Stimulated activated naive CD8-positive, alpha-beta T cell treated with anti-CD3 and anti-CD28 coated beads, Interleukin-15, Interleukin-2, amounts not matched to agents 100 U/mL and 50 U/mL, for 24 hours (primary cell): ENCODE measurements at places on chromosomes 2 and 18.

DNA sequence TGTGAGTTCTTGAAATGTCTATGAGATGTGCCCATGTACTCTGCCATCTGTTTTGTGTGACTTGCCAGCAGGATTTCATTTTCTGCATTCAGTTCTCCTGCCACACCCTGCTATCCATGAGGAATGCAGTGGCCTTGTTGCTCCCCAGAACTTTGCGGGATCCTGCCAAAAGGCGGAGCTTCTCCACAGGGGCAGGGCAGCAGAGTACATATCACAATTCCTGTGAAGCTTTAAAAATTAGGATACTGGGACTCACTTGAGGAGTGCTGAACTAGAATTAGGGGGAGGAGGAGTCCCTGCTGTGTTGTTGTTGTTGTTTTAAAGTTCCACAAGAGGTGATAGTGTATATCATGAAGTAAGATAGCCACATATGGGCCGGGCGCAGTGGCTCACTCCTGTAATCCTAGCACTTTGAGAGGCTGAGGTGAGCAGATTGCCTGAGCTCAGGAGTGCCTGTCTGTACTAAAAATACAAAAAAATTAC lies 76.4 kb downstream of the TANC1 start:
- DNase-seq, result no peak

- DNase-seq, result no peak
These were observed 129.4 kb upstream of the OTOS start for GRCh38 chr2:240269886-240270285.

DNA sequence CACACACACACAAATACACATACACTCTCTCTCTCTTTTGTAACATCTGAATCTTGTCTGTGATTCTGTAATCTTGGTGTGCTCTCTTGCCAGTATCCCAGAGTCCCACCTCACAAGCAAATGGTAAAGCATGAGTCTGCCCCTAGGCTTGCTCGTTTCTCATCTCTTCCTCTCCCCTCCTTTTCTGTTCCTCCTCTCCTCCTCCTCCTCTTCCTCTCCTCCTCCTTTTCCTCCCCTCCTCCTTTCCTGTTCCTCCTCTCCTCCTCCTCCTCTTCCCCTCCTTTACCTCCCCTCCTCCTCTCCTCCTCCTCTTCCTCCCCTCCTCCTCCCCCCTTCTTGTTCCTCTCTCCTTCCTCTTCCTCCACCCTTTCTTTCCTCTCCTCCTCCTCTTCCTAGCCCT lies 59.0 kb downstream of the TNFRSF11A start:
- no peak for DNase-seq

DNA sequence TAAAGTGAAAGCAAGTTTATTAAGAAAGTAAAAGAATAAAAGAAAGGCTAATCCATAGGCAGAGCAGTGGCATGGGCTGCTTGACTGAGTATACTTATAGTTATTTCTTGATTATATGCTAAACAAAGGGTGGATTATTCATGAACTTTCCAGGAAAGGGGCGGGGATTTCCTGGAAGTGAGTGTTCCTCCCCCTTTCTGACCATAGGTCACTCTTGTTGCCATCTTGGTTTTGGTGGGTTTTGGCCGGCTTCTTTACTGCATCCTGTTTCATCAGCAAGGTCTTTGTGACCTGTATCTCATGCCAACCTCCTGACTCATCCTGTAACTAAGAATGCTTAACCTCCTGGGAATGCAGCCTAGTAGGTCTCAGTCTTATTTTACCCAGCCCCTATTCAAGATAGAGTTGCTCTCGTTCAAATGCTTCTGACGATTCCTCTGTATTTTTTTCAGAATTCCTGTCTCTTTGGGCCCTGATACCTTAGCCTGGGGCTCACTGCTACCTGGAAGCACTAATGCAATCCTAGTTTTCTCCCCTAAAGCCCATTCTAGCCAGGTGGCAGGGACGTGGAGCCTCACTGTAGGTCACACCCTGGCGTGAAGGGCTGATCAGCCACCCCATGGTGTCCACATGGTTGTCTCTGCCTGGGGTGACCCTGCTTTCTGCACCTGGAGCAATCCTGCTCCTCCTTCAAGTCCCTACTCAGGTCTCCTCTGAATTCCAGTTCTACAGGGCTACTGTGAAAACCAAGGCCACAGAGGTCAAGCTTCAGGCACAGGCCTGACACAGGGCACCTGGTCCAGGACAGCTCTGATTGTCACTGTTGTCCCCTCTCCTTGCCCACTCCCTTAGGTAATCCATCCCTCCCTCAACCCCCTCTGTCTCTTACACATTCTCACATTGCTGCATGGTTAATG lies 6.0 kb upstream of the SLC35F6 start:
- DNase-seq, result peak; percentile 44

DNA sequence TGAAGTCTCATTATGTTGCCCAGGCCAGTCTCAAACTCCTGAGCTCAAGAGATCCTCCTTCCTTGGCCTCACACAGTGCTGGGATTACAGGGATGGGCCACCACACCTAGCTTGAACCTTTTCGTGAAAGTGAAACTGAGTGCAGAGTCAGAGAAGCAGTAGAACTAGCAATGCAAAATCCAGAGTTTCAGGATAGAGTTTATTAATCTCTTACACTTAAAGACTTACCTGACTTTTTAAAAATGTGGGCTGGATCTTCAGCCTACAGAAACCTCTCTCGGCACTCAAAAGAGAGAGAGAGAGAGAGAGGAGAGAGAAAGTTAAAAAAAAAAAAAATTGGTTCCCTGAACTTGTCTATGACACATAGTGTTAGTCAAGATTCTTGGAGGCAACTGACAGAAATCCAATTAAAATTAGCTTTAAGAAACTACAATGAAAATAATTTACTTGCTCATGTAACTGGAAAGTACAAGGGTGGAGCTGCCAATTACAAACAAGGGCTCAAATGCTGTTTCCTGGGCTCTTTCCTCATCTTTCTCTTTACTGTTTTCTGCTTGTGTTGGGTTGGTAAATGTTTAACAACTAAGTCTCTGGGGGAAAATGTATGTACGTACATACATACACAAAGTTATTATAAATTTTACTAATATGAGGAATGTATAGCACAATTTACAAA lies 98.1 kb upstream of the CERS6 start:
- no peak for DNase-seq

- DNase-seq, result no peak
These were observed 1130.2 kb downstream of the DSC3 start for GRCh38 chr18:29912351-29912750.

- no peak for DNase-seq
These were observed 109.9 kb upstream of the EPC2 start for GRCh38 chr2:148534416-148535204.

DNA sequence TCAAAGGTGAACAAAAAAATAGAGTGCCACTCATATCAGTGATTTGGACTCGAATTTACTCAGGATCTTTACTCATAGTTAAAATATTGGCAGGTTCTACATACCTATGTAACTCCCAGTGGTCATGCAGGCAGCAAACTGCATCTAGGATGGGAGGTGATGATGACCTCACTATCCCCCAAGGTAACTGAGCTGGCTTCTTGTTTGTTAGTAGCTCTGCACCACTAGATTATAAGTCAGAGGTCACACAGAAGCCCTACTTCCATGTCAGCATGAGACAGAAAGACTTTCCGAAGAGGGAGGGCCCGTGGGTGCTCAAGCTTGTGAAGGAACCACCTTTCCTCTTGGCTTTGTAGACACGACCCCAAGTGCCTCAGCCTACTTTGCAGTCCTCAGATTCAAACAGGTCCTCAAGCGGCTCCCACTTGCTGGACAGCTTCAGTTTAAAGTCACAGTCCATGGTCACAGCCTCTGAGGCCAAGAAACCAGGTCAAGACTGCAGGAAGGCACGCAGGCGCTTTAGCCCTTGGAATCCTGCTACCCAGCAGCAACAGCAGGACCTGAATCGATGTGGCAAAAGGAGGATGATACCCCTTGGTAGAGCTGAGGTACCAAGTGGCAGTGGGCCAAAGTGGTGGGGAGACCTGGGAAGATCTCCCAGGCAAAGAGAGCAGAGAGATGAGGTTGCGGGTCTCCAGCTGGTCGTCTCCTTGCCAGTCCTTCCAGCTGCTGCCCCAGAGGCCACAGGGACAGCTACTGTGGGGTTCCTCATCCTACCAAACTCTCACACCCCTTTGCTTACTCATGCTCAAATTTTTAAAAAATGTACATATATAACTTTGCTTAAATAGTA lies 4.3 kb downstream of the NTSR2 start:
- no peak for DNase-seq

- no peak for DNase-seq
These were observed 715.1 kb upstream of the SLC8A1 start for GRCh38 chr2:41167014-41167413.

DNA sequence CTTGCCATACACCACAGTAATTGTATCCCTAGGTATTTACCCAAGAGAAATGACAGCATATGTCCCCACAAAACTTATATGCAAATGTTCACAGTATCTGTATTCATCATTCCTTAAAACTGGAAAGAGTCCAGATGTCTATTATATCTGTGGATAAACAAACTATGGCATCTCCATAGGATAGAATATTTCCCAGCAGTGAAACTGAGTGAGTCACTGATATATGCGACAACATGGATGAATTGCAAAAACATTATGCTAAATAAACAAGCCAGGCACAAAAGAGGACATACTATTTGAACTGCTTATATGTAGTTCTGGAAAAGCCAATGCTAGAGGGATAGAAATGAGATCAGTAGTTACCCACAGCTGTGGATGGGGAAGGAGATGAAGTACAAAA lies 359.4 kb upstream of the DSEL start:
- DNase-seq, result no peak

DNA sequence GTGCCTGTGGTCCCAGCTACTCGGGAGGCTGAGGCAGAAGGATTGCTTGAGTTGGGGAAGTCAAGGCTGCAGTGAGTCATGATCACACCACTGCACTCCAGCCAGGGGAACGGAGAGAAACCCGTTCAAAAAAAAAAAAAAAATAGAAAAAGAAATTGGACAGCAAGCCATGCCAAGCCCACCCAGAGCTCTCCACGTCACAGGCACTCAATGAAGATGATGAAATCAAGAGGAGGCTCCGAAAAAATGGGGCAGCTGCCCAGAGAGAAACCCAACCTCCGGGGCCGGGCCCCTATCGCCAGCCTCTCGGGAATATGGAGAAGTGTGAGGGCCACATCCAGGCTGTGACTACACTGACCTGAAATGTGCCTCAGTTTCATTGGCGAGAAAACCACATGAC lies 40.0 kb downstream of the BIN1 start:
- DNase-seq, result no peak

- no peak for DNase-seq
These were observed 65.0 kb downstream of the NOL4 start for GRCh38 chr18:34159691-34160185.

DNA sequence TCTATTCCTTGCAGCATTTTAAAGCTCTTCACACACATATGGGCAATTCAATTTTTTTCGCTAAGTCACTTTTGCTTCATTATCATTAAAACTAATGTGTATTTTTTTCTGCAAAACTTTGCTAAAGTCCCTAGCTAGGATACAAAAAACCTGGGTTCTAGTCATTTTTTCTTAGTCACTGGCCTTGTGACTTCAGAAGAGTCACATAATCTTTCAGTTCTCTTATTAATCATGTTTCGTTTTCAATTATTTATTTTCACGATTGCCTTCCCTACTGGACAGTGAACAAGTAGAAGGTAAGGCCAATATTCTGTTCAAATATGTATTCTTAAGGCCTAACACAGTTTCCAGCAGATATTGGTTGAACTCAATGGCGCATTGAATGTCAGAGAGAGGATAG lies 60.9 kb upstream of the CYRIA start:
- no peak for DNase-seq

GRCh38 chr2:240898108-240898730 lies 2.3 kb upstream of the MAB21L4 start:
- DNase-seq, result no peak

DNA sequence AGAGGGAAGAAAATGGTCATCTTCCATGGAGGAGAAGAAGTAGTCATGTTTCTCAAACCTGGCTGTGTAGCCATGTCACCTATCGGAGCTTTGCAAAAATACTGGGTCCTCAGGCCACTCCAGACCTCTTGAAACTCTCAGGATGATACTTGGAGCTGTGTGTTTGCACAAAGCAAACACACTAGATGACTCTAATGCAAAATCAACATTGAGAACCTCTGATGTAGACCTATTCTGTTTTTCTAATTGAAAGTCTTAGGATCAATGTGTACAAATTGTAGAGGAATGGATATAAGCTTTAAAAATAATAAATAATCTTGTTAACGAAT lies 444.3 kb downstream of the RND3 start:
- DNase-seq, result no peak

DNA sequence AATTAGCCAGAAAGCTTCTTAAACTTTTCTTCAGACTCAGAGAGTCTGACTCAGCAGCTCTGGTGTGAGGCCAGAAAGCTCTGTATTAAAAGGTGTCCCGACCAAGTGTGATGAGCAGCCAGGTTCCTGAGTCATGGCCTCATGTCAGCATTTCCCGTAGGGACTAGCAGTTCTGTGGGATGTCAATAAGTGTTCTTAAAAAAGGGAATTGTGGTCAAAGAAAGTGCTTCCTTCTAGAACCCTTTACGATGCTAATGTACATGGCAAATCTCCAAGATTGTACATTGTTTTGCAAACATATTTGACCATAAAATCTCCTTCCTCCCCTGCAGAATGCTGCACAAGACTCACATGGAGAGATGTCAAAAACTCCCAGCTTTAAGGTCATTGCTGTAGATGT lies 80.1 kb downstream of the PLA2R1 start:
- DNase-seq, result no peak

- DNase-seq, result no peak
These were observed 417.1 kb downstream of the HRH4 start for GRCh38 chr18:24877546-24877945.

DNA sequence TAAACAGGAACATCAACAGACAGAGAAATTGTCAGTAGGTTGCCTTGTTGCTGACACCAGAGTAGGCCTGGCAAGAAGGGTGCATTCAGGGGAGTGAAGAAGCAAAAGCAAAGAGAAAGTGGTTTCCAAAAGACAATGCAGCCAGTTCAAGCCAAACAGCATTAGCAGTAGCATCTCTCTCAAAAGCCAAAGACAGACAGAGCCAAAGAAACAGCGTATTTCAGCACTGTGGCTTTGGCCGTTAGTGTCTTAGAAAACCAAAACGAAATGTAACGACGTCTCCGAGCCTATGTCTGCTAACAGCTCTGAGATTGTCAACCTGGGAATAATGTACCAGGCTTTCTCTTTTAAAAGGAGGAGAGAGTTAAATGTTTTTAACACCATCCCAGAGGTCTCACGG lies 178.6 kb downstream of the NRP2 start:
- DNase-seq, result no peak

DNA sequence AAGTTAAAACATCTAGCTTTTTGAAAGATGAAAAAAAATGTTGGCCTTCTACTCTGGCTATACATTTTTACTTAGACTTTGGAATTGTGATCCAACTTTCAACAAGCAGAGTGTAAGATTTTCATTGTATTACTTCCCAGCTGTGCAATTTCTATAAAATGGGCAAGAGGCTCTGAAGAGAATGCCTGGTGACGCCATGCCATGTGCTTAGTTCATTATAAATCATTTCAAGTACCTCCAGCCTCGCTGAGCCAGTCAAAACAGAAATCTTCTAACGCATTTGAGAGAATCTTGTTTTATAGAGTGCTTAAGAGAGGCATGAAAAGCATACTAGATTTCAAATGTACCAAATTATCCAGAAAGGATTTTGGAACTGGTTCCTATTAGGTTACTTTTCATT lies 10.1 kb upstream of the STK17B start:
- DNase-seq, result no peak
